ENCODE measurements at places on chromosomes 4 and X.

DNA sequence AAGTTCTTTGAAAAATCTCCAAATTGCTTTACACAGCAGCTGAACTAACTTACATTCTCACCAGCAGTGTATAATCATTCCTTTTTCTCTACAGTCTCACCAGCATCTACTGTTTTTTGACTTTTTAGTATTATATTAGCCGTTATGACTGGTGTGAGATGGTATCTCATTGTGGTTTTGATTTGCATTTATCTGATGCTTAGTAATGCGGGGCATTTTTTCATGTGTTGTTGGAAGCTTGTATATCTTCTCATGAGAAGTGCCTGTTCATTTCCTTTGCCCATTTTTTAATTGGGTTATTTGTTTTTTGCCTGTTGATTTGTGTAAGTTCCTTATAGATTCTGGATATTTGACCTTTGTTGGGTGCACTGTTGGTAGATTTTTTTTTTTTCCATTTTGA lies 931.7 kb downstream of the CENPC start:
- DNase-seq, result no peak

DNA sequence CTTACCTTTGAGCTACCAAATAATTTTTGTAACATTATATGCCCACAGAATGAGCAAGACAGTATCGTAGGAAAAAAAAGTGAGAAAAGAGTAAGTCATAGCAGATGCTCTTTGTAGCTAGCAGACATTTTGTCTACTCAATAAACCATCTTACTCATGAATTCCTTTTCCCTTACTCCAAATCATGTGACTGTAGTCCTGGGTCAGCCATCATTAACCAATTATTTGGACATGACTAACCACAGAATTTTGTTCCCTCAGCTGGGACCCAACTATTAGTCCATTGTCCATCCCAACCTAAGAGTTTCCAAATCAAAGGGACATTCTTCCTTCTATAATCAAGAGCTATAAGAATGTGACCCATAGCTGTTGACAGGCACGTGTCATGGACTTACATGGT lies 11.4 kb downstream of the UBE2D3 start:
- peak; percentile 92 for DNase-seq

- DNase-seq, result peak; percentile 35
Measured at GRCh38 chr4:169566021-169566818, 46.2 kb downstream of the NEK1 start.

DNA sequence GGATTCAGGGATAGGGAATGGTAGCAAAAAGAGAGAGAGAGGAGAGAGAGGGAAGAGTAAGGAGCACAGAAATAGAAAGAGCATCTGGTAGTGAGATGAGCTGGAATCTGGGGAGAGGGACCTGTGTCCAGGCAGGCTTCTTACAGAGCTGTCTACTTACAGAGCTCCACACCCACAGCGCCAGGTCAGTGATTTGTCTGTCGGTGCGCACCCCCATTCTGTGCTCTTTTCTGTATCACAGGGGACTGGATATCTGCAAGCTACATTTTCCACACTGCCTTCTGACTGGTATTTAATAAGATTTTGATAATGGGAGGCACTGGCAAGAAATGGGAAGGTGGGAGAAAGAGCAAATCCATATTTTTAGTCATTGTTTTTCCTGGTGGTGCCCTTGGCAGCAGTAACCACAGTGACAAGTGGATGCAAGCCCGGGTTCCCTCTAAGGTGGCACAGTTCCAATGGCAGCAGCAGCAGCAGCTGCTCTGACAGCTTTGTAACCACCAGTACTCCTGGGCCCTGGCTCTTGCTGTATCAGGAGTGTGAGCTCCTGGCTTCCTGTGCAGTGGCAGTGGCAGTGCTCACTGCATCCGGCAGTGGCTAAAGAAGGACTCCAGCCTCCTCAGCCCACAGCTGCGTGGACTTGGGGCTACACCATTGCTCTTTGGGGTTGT lies 300.5 kb downstream of the TRIML1 start:
- no peak for DNase-seq

DNA sequence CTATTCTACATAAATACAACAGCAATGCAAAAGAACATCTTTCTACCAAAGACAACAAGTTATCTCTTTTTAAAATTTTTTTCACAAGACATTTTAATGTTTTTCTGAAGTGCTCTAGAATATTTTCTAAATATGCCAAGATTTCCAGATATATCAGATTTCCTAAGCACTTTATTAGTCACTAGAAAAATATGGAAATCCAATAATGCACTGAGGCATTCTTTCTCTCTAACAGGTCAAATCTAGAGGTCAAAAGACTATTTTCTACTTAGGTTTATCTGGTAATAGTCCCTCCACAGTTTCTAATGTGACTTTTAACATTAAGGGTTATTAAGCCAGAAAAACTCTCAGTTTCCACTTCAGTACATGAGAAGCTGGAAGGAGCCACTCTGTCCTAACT lies 1041.2 kb upstream of the INTU start:
- DNase-seq, result peak; percentile 15

DNA sequence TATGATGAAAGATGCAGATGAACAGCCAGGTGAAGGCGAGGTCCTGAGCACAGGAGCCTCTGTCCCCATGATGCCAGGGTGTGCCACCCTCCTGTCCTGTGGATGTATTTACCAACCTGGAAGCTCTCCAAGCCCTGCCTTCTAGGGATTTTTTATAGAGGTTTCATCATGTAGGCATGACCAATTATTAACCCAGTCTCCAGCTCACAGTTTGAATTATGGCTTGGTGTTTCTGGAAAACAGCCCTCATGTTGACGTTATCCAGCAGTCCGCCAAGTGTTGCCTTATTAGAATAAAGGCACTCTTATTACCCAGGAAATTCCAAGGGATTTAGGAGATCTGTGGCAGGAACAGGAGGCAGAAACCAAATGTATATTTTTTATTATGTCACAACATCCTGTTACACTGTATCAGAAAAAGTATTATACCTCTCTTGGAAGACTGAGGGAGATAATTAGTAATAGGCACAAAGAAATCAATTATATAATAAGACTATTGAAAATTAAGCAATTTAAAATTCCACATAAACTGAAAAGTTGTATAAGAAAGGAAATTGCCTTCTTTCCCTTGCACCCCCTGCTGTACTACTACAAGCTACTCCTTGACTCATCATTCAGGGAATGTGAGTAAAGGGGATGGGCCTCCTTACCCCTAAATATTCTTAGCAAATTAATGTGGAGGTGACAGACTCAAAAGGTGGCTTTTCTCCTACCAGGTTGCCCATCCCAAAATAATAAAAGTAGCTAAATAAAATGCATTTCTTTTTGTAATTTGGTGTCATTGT lies 129.6 kb downstream of the ZNF330 start:
- DNase-seq, result peak; percentile 73

- DNase-seq, result no peak
Measured at GRCh38 chr4:189597341-189597740, 343.3 kb upstream of the FRG1 start.

- DNase-seq, result peak; percentile 69
Measured at GRCh38 chr4:76251441-76252270, at the start of gene FAM47E. FAM47E (plus strand) TSS chr4:76251721; CDS start chr4:76251747, 26 bp downstream.

DNA sequence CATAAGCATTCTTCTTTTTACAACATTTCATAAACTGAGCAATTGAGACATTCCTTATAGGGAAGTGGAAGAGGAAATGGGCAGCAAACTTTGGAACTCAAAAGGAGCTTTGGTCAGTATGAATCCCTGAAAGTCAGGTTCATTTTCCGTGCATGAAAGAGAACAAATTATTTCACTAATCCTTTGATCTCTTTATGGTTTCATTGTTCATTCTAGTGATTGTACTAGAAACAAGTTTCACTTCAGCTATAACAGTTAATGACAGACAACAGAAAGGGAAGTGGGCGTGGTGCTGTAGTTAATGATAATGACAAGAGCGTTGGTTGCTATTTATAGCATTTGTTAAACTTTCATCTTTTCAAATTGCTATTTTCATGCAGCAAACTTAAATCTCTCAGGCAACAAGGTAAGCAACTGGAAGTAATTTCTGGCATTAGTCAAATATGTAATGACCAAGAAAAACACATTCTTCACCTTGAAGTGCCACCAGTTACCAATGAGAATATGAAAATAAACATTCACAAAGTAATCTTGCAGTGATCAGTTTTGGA lies 98.4 kb downstream of the AREG start:
- DNase-seq, result no peak

DNA sequence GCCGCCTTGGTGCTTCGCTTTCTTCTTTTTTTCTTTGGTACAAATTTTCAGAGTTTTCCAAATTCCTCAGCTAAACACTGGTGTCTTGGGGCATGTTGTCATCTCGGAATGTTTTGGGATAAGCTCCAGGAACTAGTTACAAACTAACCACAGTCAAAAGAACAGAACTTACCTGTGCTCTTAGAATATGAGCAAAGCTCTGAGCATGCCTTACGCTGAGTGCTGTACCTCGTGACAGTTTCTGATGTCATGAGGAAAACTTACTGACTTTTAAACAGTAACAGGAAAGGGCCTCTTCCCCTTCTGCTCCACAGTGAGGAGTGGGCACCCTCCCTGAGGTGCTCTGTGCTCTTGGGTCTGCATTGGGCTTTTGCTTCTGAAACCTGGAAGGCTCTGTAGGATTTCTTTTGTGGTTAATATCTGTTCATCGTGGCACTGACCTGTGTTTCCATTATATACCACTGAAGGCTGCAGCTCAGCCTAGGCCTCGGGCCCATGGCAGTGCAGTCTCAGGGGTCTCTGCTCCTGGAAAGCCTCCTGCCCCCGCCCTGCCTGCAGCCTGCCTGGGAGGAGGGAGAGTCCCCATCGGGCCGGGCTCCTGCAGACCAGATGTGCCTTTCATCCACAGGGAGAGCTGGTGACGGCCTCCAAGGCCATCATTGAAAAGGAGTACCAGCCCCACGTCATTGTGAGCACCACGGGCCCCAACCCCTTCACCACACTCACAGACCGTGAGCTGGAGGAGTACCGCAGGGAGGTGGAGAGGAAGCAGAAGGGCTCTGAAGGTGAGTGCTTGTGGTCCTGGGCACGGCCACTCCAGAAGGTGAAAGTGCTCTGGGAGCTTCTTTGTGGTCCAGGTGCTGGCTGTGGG lies 48.7 kb downstream of the NOP14 start:
- no peak for DNase-seq

DNA sequence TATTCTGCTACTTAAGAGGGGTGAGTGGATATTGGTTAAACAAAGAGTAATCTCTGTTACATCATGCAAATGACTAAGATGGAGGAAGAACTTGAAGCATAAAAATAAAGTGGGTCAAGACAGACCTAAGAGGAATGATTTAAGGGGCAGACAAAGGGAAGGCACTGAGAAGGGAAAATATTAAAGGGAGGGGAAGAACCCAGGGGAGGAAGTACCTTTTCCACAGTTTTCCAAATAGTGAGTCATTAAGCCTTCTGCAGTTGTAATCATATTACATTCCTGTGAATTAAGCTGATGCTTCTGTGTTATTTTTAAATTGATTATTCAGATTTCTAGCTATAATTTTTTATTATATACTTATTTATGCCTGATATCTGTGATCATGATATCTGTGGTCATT lies 253.3 kb downstream of the CENPC start:
- no peak for DNase-seq

DNA sequence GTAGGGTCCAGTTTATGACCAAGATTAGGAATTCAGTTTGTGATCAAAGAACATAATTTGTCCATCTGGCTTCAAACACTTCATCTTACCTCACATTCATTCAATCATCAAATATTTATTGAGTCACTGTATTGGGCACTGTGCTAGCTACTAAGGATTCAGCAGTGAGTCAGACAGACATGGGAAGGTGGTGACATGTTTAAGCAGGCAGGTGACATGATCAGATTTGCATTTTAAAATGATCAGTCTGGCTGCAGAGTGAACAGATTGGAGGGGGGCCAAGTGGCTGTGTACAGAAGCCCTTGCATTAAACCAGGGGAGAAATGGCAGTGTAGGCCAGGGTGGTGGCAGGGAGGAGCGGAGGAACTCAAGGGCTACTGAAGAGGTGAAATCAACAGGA lies 25.1 kb upstream of the APLN start:
- DNase-seq, result no peak

GRCh38 chr4:24395937-24396336 lies 188.4 kb downstream of the DHX15 start:
- DNase-seq, result no peak

- no peak for DNase-seq
Measured at GRCh38 chrX:43861750-43862149, 20.5 kb downstream of the MAOB start.

DNA sequence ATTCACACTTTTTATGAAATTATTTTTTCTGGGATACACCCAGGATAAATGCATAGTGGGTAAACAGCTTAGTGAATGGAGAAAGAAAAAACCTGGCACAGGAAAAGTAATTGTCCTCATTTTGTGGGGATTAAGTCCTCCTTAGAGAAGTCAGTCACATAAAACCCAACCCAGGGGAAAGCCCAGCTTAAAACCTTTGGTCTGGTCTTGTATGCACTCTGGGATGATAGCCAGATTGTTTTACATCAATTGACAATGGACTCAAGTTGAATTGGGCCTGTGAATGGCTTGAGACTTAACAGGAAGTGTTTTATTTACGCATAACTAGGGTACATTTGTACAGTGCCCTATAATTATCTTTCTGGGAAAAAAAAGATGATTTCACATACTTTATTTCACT lies 561.3 kb upstream of the GRIA3 start:
- DNase-seq, result no peak

DNA sequence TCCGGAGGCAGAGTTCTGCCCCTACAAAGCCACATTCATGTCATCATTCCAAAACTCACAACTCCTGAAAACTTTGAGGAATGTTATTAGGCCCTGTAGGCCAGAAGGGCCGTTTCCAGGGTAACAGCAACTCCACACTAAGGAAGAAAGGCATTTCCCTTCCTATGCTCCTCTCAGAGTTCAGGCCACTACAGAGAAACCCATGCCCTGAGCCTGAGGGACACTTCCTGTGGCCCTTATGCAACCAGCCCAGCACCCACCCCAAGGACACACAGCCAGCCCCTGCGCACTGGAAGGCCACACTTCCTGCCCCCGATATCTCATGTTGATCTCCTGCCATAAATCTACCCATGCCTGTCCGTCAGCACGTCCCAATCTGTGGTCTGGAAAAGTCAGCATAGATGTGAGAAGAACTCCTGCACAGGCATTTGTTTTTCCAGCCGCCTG lies 289.3 kb downstream of the BCOR start:
- peak; percentile 85 for DNase-seq

DNA sequence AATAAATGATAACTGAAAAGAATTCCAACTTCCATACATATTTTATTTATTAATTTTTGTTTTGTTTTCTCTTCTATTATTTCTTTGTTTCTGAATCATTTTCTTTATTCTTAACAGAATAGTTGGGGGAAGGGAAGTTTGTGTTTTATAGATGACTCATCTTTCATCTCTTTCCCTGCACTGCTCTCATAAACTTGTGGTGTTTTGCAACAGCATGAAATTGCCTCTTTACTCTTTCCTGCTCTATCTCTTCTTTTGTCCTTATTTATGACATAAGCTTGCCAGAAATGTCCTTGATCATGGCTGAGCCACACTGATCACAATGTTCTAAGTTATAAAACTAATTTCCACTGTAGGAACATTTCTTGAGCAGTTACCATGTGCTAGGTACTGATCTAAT lies 22.3 kb downstream of the QRFPR start:
- peak; percentile 86 for DNase-seq

DNA sequence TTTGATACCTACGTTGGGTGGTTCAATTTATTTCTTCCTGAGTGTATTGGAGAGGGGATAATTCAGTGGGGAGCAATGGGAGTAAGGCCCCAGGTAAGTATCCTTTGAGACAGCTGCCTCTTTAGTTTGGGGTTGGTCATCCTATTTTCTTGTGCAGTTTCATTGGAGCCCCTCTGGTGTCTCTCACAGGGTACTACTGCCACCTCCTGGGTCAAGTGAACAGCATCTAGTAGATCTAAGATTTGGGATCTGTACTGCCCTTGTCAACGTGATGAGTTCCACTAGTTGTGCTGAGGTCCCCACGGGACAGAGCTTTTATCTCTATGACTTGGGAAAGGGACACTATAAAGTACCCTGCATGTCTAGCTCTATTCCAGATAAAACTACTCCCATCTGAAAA lies 80.6 kb downstream of the PBDC1 start:
- DNase-seq, result peak; percentile 16

Data from foreskin fibroblast (primary cell).